ENCODE measurements at places on chromosomes 5 and 9. TPM values are rescaled to one million over a fixed set of nuclear protein-coding genes. Genes with fewer than 3 reads are reported as not detected.

- H3K27me3 ChIP-seq, result no peaks in the 10 kb centered on the region
- DNase-seq, result no peak
- H3K4me1 ChIP-seq, result no peaks in the 10 kb centered on the region
- no peaks in the 10 kb centered on the region for H3K36me3 ChIP-seq
Observed at GRCh38 chr9:88531920-88532698, 2.9 kb upstream of the NXNL2 start.

DNA sequence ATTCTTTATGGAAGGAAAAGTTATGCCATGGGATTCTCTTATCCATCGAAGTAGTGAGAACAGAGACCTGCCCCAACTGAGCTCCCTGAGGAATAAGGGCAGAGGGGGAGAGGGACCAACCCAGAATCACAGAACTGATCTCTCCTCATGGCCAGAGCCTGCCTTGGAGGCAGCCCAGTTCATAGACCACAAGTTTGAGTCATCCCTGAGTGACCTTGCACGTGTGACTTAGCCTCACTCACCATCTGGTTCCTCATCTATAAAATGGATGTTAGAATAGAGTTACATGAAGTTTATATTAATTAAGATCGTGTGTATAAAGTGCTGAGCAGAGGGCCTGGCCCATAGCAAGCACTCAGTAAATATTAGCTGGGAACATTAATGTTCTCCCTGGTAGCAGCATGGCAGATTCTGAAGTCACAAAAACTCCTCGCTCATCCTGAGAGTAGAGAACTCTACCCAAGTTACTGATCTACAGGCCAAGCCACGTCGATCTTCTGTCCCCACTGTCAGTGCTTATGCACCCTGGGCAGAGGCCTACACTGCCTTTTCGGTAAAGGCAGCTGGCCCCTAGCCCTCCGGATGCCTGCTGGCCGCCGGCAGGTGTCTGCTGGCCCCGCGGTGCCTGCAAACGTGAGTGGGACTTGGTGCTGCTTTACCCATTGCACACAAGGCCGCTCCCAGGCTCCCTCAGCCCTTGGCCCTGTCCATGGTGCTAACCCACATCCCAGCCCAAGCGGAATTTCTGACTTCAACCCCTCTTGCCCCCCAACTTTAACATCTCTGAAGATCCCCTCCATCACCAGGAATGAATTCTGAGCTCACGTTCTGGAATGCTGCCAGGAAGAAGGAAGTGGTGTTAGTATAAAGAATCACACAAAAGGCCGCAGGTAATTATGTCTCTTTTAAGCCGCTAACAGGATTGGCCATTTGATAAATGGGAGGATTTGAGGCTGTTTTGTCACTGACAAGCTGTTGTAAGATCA, 61.1 kb upstream of the ARAP3 start:
- no peak overlapping the region for H3K27ac ChIP-seq
- H3K4me1 ChIP-seq, result peaks cover 6% of the 10 kb centered on the region
- H3K4me3 ChIP-seq, result no peak overlapping the region

Gene ADAMTS16
- polyA plus RNA-seq, result not detected

- H3K4me3 ChIP-seq, result no peak overlapping the region
- no peak overlapping the region for H3K27ac ChIP-seq
- no peaks in the 10 kb centered on the region for H3K36me3 ChIP-seq
- DNase-seq, result no peak
- H3K27me3 ChIP-seq, result no peaks in the 10 kb centered on the region
Observed at GRCh38 chr5:108222011-108222410, 159.9 kb downstream of the FBXL17 start.

- no peaks in the 10 kb centered on the region for H3K4me1 ChIP-seq
- no peak overlapping the region for H3K27ac ChIP-seq
- DNase-seq, result no peak
- no peak overlapping the region for H3K4me3 ChIP-seq
Observed at GRCh38 chr5:1765141-1765879, 34.3 kb downstream of the MRPL36 start.

GRCh38 chr5:33891788-33892619, at the start of gene ADAMTS12:
TSS of gene ADAMTS12 (minus strand) at chr5:33891990. CDS start at chr5:33891856, 134 bp downstream.
- peak within 1 kb of the TSS; percentile 67 for H3K4me3 ChIP-seq
- H3K27ac ChIP-seq, result peak within 1 kb of the TSS; percentile 59
- no peak for DNase-seq
- H3K27me3 ChIP-seq, result no peaks in the 10 kb centered on the region
- H3K4me1 ChIP-seq, result peaks cover 5% of the 10 kb centered on the region

DNA sequence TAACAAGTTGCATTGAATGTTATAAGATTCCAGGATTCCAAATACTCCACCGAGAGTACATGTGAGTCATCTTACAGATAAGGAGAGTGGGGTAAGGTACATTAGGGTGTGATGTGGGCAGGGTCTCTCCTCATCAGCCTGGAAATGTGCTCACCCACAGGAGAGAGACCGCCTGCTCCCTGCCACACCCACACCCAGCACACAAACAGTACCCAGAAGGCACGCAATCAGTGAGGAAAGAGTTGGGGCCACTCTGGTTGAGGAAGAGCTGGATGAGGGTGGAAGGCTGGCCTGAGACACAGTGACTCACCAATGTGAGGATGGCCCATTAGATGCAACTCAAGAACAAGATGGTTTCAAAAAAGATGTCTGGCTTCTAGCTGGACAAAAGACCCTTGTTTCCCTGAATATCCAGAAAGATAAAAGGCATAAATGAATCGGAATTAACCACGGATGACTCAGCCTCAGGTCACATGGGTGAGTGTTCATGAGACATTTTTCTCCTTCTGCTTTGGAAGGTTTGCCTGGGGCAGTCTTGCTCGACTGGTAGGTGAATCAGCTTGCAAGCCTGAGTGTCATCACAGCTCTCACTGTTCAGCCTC, 51.1 kb upstream of the LHFPL2 start:
- no peaks in the 10 kb centered on the region for H3K36me3 ChIP-seq
- H3K27me3 ChIP-seq, result no peaks in the 10 kb centered on the region
- no peaks in the 10 kb centered on the region for H3K4me1 ChIP-seq
- H3K4me3 ChIP-seq, result no peak overlapping the region
- DNase-seq, result no peak
- no peak overlapping the region for H3K27ac ChIP-seq

GRCh38 chr9:21404146-21404545, 4.8 kb upstream of the IFNA8 start:
- no peak for DNase-seq
- H3K27ac ChIP-seq, result no peak overlapping the region
- H3K27me3 ChIP-seq, result peaks cover 2% of the 10 kb centered on the region
- H3K4me3 ChIP-seq, result no peak overlapping the region

- no peak for DNase-seq
- no peak overlapping the region for H3K4me3 ChIP-seq
- H3K4me1 ChIP-seq, result no peaks in the 10 kb centered on the region
- no peaks in the 10 kb centered on the region for H3K36me3 ChIP-seq
- H3K27ac ChIP-seq, result no peak overlapping the region
- no peaks in the 10 kb centered on the region for H3K27me3 ChIP-seq
Observed at GRCh38 chr5:176188085-176188484, 50.1 kb upstream of the SIMC1 start.

DNA sequence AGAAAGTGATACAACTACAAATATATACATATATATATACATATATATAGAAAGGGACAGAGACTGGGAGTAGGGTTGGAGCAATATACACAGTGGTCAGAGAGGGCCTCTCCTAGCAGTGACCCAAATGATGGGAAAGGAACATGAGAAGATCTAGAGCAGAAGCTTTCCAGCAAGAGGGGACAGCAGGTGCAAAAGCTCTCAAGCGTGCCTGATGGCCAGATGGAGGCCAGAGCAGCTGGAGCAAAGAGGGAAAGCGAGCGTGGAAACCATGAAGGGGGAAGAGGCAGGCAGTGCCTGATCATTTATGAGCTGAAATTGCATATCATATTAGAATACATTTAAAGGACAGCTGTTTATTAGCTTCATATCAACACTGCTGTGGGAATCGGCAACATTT, 7.6 kb upstream of the GRPEL2 start:
- H3K27me3 ChIP-seq, result peaks cover 2% of the 10 kb centered on the region
- H3K36me3 ChIP-seq, result no peaks in the 10 kb centered on the region
- no peak for DNase-seq
- no peaks in the 10 kb centered on the region for H3K4me1 ChIP-seq
- no peak overlapping the region for H3K27ac ChIP-seq

DNA sequence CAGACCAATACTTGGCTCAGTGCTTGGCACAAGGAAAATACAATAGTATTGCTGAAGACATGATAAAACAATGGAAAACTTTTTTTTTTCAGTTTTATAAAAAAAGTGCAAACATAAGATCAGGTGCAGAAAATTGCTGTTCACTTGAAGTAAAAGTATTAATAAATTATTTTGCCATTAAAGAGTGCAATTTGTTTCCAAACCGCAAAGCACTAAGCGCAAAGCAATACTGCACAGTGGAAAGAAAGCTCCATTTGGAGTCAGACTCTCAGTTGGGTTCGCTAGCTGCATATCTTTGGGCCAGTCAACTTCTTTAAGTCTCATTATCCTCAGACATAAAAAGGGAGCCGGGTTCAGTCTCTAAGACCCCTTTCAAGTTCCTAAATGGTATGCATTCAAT, 45.8 kb downstream of the MEF2C start:
- no peak overlapping the region for H3K4me3 ChIP-seq
- H3K27ac ChIP-seq, result peak overlapping the region; percentile 66
- peaks cover 20% of the 10 kb centered on the region for H3K4me1 ChIP-seq
- H3K27me3 ChIP-seq, result no peaks in the 10 kb centered on the region
- H3K36me3 ChIP-seq, result peaks cover 18% of the 10 kb centered on the region

Gene TXNDC8
- not detected for polyA plus RNA-seq

GRCh38 chr9:137410891-137411249, 12.1 kb downstream of the EXD3 start:
- H3K36me3 ChIP-seq, result no peaks in the 10 kb centered on the region
- DNase-seq, result no peak
- no peaks in the 10 kb centered on the region for H3K27me3 ChIP-seq
- no peak overlapping the region for H3K4me3 ChIP-seq
- H3K4me1 ChIP-seq, result peaks cover 29% of the 10 kb centered on the region

Gene SPINK13
- polyA plus RNA-seq, result not detected

- H3K36me3 ChIP-seq, result no peaks in the 10 kb centered on the region
- no peak overlapping the region for H3K4me3 ChIP-seq
- no peaks in the 10 kb centered on the region for H3K4me1 ChIP-seq
- H3K27me3 ChIP-seq, result no peaks in the 10 kb centered on the region
- H3K27ac ChIP-seq, result no peak overlapping the region
- DNase-seq, result no peak
Observed at GRCh38 chr5:116216246-116216645, 131.4 kb downstream of the COMMD10 start.

GRCh38 chr9:136138566-136138965, 19.9 kb upstream of the TMEM250 start:
- H3K27me3 ChIP-seq, result peaks cover 2% of the 10 kb centered on the region
- H3K27ac ChIP-seq, result no peak overlapping the region
- H3K4me3 ChIP-seq, result no peak overlapping the region

- H3K4me3 ChIP-seq, result no peak overlapping the region
- H3K27ac ChIP-seq, result no peak overlapping the region
- DNase-seq, result no peak
- no peaks in the 10 kb centered on the region for H3K36me3 ChIP-seq
Observed at GRCh38 chr5:179375831-179376365, 30.6 kb upstream of the ADAMTS2 start.

DNA sequence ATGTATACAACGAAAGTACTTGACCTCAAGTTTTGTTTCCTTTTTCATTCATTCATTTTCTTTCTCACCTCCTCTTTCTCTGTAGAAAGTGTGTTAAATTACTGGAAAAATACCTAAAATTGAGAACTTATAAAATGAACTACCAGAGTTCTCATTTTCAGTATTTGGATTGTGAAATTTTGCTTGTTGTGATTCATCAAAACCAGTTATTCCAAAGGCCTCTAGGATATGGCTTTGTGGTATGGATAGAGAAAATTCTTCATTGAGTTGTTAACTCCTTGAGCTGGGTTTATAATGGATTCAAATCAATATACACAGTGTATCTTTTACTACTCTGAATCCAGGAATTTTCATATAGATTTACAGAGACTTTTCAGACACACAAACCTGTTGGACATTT, 287.6 kb downstream of the KDM4C start:
- no peaks in the 10 kb centered on the region for H3K27me3 ChIP-seq
- H3K36me3 ChIP-seq, result peaks cover 9% of the 10 kb centered on the region
- H3K4me3 ChIP-seq, result no peak overlapping the region
- no peak for DNase-seq
- H3K4me1 ChIP-seq, result peaks cover 8% of the 10 kb centered on the region
- no peak overlapping the region for H3K27ac ChIP-seq

- H3K4me1 ChIP-seq, result no peaks in the 10 kb centered on the region
- H3K27me3 ChIP-seq, result no peaks in the 10 kb centered on the region
- H3K27ac ChIP-seq, result no peak overlapping the region
- H3K4me3 ChIP-seq, result no peak overlapping the region
- H3K36me3 ChIP-seq, result peaks cover 6% of the 10 kb centered on the region
Observed at GRCh38 chr9:87662808-87663528, 63.0 kb upstream of the CTSL start.

GRCh38 chr5:151812757-151813309, 41.1 kb downstream of the G3BP1 start:
- no peaks in the 10 kb centered on the region for H3K4me1 ChIP-seq
- peaks cover 4% of the 10 kb centered on the region for H3K36me3 ChIP-seq
- H3K27me3 ChIP-seq, result no peaks in the 10 kb centered on the region
- no peak overlapping the region for H3K4me3 ChIP-seq
- H3K27ac ChIP-seq, result no peak overlapping the region

- peak; percentile 20 for DNase-seq
- peaks cover 3% of the 10 kb centered on the region for H3K4me1 ChIP-seq
- H3K27me3 ChIP-seq, result no peaks in the 10 kb centered on the region
Observed at GRCh38 chr5:89168766-89169165, 285.8 kb upstream of the MEF2C start.

Gene MYOZ3
- not detected for polyA plus RNA-seq

Gene PTGS1
- 0.16 TPM for polyA plus RNA-seq

GRCh38 chr5:30804739-30805505, 388.6 kb upstream of the CDH6 start:
- H3K4me3 ChIP-seq, result no peak overlapping the region
- no peaks in the 10 kb centered on the region for H3K4me1 ChIP-seq
- no peak for DNase-seq
- no peaks in the 10 kb centered on the region for H3K27me3 ChIP-seq
- no peak overlapping the region for H3K27ac ChIP-seq

Gene DNAH5
- not detected for polyA plus RNA-seq

Gene MROH2B
- polyA plus RNA-seq, result not detected

GRCh38 chr5:4189317-4189716, 593.7 kb downstream of the IRX1 start:
- no peaks in the 10 kb centered on the region for H3K36me3 ChIP-seq
- DNase-seq, result no peak
- no peak overlapping the region for H3K4me3 ChIP-seq
- H3K27ac ChIP-seq, result no peak overlapping the region

Gene GABRA6
- polyA plus RNA-seq, result not detected

Gene PSD2
- polyA plus RNA-seq, result not detected

- no peaks in the 10 kb centered on the region for H3K27me3 ChIP-seq
- H3K4me1 ChIP-seq, result no peaks in the 10 kb centered on the region
- DNase-seq, result no peak
- no peak overlapping the region for H3K27ac ChIP-seq
Observed at GRCh38 chr9:76539180-76539579, 80.2 kb downstream of the GCNT1 start.

DNA sequence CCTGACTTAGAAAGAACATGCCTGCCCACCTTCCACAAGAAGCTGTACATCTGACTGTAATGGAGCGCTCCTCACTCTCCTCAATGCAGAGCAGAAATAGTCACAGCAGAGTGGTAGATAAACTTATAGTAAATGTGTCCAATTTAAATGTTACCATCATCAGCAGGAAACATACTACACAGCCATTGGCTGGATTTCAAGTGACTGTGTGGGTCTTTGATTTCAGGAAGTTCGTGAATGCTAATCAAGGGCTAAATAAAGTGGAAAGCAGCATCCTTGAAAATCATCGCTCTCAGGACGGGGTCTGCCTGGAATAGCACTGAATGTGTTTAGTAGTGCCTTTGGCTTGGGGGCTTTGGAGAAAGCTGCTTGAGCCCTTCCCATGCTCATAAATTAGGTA, 32.4 kb upstream of the CRHBP start:
- H3K4me3 ChIP-seq, result no peak overlapping the region
- H3K4me1 ChIP-seq, result no peaks in the 10 kb centered on the region
- H3K27me3 ChIP-seq, result peaks cover 2% of the 10 kb centered on the region
- no peaks in the 10 kb centered on the region for H3K36me3 ChIP-seq

Data from GM12878 (cell line).